CD4-positive, alpha-beta memory T cell (primary cell): ENCODE measurements at places on chromosomes 1 and 21. TPM values are rescaled to one million over a fixed set of nuclear protein-coding genes. Genes with fewer than 3 reads are reported as not detected.

ADGRL2 gene
- not detected for total RNA-seq

TCHHL1 gene
- not detected for total RNA-seq

F13B gene
- not detected for total RNA-seq

LIPI gene
- total RNA-seq, result not detected

HAO2 gene
- total RNA-seq, result not detected

KCNQ4 gene
- 0.20 TPM for total RNA-seq

DNA sequence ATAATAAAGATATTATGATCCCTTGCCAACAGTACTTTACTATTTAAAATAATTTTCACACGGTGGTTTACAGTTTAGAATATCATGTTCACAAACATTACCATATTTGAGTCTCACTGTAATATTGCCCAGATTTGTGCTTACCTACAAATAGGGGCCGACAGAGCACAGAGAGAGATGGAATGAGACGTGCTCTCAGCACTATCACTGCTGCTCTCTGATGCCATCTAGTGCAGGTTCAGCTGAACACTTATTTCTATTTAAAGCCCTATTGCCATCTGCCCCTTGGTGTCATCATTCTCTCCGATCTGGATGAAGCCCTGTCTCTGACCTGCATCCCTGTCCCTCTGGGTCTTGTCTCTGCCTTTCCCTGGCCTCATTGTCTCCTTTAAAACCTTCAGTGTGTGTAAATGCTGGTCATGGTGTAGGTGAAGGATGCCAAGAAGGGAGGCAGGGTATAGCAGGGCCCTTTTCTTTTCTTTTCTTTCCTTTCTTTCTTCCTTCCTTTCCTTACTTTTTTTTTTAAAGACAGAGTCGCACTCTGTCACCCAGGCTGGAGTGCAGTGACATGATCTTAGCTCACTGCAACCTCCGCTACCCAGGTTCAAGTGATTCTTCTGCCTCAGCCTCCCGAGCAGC is 6.9 kb upstream of the GPATCH4 start:
- no peaks in the 10 kb centered on the region for H3K27me3 ChIP-seq
- H3K4me1 ChIP-seq, result peaks cover under 1% of the 10 kb centered on the region
- no peaks in the 10 kb centered on the region for H3K36me3 ChIP-seq
- no peak overlapping the region for H3K27ac ChIP-seq
- no peak overlapping the region for H3K4me3 ChIP-seq
- DNase-seq, result peak; percentile 71

GRCh38 chr1:117312453-117313138 is 54.7 kb upstream of the MAN1A2 start:
- no peaks in the 10 kb centered on the region for H3K4me1 ChIP-seq
- peak; percentile 38 for DNase-seq
- H3K36me3 ChIP-seq, result no peaks in the 10 kb centered on the region
- no peak overlapping the region for H3K4me3 ChIP-seq
- no peak overlapping the region for H3K27ac ChIP-seq

DNA sequence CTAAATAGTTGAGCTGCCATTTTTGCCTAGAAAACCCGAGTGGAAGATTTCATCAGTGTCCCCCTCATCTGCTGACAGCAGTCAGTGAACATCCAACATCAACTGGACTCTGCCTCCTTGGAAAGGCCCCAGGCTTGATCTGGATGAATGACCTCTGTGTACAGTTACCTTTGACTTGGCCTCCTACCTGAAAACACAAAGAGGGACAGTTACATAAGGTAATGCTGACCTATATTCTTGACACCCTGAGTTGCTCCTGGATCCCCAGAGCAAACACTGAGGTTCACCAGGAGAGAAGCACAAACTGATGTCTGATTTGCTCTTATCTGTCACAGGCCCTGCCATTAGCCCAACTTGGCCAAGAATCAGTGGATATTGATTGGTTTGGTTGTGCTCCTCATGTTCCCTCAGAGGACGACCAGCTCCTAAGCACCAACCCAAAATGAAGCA is 138.9 kb downstream of the PROX1 start:
- H3K27me3 ChIP-seq, result no peaks in the 10 kb centered on the region
- H3K4me1 ChIP-seq, result no peaks in the 10 kb centered on the region
- H3K27ac ChIP-seq, result no peak overlapping the region
- H3K36me3 ChIP-seq, result no peaks in the 10 kb centered on the region
- no peak overlapping the region for H3K4me3 ChIP-seq

- no peak overlapping the region for H3K27ac ChIP-seq
- H3K27me3 ChIP-seq, result no peaks in the 10 kb centered on the region
- H3K36me3 ChIP-seq, result no peaks in the 10 kb centered on the region
- H3K4me1 ChIP-seq, result no peaks in the 10 kb centered on the region
- no peak for DNase-seq
- H3K4me3 ChIP-seq, result no peak overlapping the region
These were observed 148.7 kb downstream of the SETD4 start for GRCh38 chr21:35911412-35912191.

DNA sequence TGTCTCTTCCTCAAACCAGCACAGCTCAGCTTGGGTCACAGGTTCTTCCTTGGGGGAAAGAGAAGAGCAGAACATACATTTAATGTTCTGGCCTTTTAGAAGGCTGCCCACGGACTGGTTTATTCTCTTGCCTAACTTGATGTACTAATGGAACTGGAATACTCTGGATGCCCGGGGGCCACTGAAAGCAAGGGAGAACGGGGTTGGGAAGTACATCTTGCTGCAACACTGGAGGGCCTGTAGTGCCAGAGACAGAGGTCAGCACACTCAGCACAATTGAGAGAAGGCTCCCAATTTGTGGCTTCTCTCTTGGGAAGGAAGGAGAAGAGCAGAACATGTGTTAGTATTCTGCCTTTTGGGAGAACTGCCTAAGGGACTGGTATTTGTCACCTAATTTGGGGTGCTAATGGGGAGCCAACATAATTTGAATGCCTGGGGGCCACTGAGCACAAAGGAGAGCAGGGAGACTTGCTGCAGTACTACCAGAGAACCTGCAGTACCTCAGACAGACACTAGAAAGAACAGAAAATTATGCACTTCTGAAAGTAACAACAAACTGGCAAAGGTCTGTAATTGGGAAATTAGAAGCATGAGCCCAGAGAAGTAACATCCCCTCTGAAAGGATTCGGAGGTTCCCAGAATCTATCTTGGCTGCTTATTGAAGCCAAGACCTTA is 14.1 kb downstream of the ZNF691 start:
- H3K36me3 ChIP-seq, result no peaks in the 10 kb centered on the region
- H3K27me3 ChIP-seq, result peaks cover 7% of the 10 kb centered on the region
- no peaks in the 10 kb centered on the region for H3K4me1 ChIP-seq
- H3K27ac ChIP-seq, result no peak overlapping the region
- DNase-seq, result no peak

GRCh38 chr1:26862781-26863684 is at the start of gene SFN:
Gene SFN, plus strand, starts transcription at chr1:26863149. Its CDS starts 64 bp downstream, at chr1:26863213.
- H3K4me1 ChIP-seq, result peaks cover 30% of the 10 kb centered on the region
- peak within 1 kb of the TSS; percentile 63 for H3K4me3 ChIP-seq
- peak; percentile 43 for DNase-seq
- peaks cover 3% of the 10 kb centered on the region for H3K36me3 ChIP-seq
- H3K27me3 ChIP-seq, result no peaks in the 10 kb centered on the region

DNA sequence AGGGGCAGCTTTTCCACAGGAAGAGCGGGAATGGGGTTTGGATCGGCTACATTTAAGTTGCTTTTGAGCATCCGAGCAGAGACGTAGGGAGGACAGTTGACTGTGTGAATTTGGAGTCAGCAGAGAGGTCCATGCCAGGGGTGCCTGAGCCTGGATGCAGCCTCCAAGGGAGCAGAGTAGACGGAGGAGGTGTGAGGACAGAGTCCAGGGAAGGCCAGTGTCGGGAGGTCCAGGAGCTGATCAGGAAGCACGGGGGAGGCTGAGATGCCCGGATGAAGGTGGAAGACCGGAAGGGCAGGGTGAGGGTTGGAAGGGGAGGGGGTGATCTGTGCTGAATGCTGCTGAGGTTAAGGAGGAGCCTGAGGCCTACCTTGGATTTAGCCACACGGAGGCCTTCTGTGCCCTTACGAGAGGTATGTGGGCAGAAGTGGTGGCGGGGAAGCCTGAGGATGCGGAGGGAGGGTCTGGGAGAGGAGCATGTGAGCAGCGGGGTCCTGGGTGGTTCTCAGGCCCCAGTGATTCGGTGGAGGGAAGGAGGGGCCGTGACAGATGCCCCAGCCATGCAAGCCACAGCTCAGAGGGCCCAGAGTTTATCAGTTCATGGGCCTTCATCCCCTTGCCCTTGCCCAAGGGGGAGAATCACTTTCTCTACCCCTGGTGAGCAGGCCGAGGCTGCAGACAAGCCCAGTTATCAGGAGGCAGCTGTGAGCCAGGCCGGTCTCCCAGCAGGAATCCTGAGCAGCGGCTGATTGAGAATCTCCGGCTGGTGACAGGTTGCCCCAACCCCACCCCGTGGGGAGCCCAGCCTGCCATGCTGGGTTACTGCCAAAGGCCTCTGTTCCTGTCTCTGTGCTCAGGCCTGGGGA is 54.0 kb upstream of the ACTL8 start:
- no peak overlapping the region for H3K27ac ChIP-seq
- no peaks in the 10 kb centered on the region for H3K36me3 ChIP-seq
- no peaks in the 10 kb centered on the region for H3K4me1 ChIP-seq
- no peaks in the 10 kb centered on the region for H3K27me3 ChIP-seq
- no peak overlapping the region for H3K4me3 ChIP-seq
- DNase-seq, result no peak

DNA sequence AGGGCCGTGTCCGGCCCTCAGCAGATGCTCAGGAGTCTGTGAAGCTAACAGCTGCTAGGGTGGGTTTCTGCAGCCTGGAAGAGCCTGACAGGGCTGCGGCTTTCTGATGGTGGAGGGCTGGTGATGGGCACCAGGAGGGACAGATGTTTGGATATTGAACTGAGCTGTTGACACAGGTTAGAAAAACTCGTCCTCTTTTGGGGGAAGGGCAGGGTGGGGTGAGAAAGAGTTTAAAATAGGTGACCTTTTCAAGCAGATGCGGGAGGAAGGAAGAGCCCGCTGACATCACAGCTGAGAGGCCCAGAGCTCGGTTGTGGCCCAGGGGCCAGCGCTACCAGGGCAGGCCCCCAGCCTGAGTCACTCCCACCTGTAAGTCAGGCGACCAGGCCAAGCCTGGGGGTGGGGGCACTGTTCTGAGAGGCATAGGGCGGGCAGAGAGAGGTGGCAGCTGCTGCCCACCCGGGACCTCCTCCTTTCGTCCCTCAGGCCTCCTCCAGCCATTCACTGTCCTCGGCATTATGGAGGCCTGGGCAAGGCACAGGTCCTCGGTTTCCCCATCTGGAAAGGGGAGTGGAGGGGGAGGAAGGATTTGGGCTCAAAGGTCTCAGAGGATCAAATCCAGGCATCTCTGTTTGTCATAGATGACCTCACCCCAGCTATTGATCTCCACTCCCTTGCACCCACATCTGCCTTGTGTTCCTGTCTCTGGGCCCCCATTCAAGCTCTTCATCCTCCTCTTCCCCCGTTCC is 32.3 kb upstream of the ID3 start:
- H3K27ac ChIP-seq, result no peak overlapping the region
- H3K27me3 ChIP-seq, result no peaks in the 10 kb centered on the region
- no peak for DNase-seq
- H3K4me3 ChIP-seq, result no peak overlapping the region

DNA sequence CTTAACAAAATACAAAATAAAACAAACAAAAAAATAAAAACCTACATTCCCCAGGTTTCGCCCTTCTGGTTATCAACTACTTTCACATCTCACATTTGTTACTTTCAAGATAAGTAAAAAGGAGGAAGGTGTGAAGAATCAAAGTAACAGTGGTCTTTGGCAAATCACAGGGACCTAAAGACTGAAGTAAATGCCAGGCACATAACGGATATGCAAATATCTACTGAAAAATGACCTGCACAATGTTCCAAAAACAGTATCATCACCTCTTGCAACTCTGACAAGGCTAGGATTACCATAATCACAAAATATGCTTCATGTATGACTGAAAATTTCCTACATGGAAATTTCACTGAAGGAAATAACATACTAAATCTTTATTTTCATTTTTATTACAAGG is 29.3 kb downstream of the COP1 start:
- peaks cover 21% of the 10 kb centered on the region for H3K4me1 ChIP-seq
- no peaks in the 10 kb centered on the region for H3K27me3 ChIP-seq
- no peak overlapping the region for H3K27ac ChIP-seq
- H3K4me3 ChIP-seq, result no peak overlapping the region
- peaks cover 15% of the 10 kb centered on the region for H3K36me3 ChIP-seq

- no peaks in the 10 kb centered on the region for H3K36me3 ChIP-seq
- no peak for DNase-seq
- H3K27me3 ChIP-seq, result no peaks in the 10 kb centered on the region
- H3K4me3 ChIP-seq, result no peak overlapping the region
- no peak overlapping the region for H3K27ac ChIP-seq
These were observed 162.4 kb downstream of the TTLL7 start for GRCh38 chr1:83836543-83836942.

- H3K4me1 ChIP-seq, result no peaks in the 10 kb centered on the region
- no peak overlapping the region for H3K27ac ChIP-seq
- H3K4me3 ChIP-seq, result no peak overlapping the region
- no peaks in the 10 kb centered on the region for H3K27me3 ChIP-seq
- peaks cover 62% of the 10 kb centered on the region for H3K36me3 ChIP-seq
These were observed 8.0 kb upstream of the SFN start for GRCh38 chr1:26854906-26855305.
